ENCODE measurements at places on chromosomes 1 and 21.

- DNase-seq: no peak
These were observed 610 bp downstream of the AJAP1 start for GRCh38 chr1:4654764-4655673.

DNA sequence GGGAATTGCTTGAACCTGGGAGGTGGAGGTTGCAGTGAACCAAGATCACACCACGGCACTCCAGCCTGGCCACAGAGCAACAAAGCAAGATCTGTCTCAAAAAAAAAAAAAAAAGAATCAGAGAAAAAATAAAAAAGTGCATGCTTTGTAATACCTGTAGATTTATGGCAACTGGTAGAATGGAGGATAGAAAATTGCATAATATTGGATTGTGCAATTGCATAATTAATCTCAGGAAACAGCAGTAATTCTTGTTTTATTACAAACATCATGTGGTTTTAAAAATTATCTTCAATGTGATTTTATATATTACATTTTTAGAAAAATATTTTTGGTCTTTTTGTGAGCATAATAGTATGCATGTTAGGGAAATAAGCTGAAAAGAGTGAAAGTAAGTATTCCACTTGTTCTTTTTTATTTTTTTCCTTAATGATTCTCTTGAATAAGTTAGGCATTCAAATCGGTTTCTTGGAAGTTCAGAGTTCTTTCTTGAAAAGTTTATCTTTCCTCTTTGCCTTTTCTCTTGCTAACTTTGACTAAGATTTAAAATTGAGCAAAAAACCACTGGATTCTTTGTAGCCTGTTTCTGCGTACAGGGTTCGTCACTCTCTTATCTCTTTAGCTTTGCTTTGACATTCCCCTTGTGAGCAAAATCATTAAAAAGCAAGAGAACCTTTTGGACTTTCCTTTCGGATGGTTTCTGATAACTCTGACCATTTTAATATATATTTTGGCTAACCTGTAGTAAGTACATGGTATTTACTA is 127.5 kb upstream of the ADAMTS5 start:
- DNase-seq: no peak

- DNase-seq: no peak
These were observed 8.9 kb downstream of the LIN28A start for GRCh38 chr1:26419494-26419893.

- DNase-seq: no peak
These were observed 26.9 kb downstream of the ITPKB start for GRCh38 chr1:226711976-226712741.

- no peak for DNase-seq
These were observed 36.8 kb downstream of the DHCR24 start for GRCh38 chr1:54850069-54850730.

All from fibroblast of the conjunctiva (primary cell).